Activated T-cell treated with anti-CD3 and anti-CD28 coated beads for 1 hour (primary cell): ENCODE measurements at places on chromosomes 3 and 15.
A peak's percentile ranks its signal among the peaks of the same experiment; 100 is the strongest.

GRCh38 chr3:193499136-193499770 is 55.4 kb downstream of the ATP13A4 start:
- no peak for DNase-seq

GRCh38 chr3:170584585-170585007 is 1.3 kb downstream of the SLC7A14 start:
- peak; percentile 26 for DNase-seq

DNA sequence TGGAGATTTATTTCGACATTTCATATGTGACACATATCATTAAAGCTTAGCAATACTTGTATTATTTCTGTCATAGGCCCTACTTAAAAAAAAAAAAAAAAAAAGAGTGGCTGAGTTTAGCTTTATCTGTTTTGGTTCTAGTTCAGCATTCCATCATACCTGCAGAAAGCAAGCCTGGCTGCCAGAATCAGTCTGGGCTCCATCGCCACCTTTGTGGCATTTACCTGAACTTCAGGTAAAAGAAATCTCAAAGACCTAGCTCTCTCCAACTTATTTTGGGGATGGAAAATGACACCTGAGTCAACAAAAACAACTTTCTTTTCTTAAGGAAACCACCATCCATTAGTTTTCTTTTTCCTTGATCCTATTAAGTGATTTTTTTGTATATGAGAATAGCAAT is 82.1 kb downstream of the NEK10 start:
- no peak for DNase-seq

DNA sequence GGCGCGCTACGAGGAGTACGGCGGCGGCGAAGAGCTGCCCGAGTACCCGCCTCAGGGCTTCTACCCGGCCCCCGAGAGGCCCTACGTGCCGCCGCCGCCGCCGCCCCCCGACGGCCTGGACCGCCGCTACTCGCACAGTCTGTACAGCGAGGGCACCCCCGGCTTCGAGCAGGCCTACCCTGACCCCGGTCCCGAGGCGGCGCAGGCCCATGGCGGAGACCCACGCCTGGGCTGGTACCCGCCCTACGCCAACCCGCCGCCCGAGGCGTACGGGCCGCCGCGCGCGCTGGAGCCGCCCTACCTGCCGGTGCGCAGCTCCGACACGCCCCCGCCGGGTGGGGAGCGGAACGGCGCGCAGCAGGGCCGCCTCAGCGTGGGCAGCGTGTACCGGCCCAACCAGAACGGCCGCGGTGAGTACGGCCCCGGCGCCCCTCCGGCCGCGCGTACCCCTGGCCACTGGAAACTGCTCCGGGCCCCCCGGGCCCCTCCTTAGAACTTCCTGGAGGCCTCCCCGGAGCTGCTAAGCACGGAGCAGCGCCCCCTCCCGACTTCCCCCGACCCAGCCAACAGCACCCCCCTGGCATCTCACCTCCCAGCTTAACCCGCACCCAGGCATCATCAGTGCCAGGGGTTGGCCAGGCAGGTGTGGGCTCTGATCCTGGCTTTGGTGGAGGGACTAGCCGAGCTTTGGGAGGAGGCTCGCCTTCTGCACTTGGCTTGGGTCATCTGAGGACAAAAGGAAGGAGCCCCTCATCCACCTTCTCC is 1.4 kb downstream of the LOXL1 start:
- DNase-seq = peak; percentile 68

DNA sequence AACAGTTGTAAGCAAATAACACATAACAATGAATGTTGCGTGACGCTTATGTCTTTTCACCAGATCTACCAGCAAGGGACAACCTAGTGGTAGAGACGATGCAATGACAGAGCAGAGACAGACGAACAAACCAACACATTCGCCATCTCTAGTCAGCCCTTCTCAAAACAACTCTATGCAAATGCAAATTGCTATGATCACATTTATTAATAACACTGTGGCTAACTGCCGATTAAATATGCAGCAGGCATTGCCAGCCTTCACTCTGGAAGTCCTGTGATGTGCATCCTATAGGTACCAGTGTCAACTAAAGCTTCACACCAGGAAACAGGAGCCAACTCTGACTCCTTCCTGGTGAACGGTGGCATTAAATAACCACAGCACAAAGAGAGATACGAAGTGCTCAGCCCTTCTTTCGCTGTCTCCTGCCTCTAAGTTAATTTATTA is 94.2 kb downstream of the FOXP1 start:
- no peak for DNase-seq

DNA sequence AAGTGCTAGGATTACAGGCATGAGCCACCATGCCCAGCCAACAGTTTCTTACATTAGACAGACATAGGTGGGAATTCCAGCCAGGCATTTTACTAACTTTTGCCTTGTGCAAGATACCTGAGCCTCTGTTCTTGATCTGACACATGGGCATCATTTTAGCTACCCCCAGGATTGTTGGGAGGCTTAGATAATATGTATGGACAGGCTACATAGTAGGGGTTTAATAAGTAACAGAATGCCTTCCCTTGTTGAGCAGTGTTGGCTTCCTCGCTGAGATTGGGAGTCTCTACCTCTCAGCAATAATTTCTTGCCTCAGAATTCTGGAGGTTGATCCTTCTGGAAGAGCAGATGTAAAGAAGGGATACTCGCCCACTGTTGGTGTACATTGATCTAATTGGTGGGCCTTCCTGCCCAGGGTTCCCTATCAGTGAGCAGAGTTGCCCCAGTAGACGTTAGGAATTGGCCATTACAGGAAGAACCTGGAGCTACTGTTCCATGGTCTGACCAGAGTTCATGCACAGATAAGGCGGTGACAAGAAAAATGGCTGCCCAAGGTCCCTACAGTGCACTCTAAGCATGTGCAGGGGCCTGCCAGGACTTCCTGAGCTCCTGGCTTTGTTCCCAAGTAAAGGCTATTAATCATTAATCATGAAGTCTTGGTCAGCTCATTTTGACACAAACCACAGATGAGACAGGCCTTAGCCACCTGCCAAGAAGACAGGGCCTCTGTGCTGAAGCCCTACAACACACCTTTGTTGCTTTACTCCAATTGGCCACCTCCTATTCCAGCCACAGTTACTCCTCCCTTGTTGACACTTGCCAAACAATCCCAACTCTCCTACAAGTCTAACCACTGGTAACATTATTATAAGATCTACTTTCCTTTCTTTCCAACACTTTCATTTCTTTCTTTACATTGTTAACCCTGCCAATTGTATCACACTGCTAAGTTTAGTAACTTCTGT is 5.0 kb upstream of the IL17RE start:
- no peak for DNase-seq

DNA sequence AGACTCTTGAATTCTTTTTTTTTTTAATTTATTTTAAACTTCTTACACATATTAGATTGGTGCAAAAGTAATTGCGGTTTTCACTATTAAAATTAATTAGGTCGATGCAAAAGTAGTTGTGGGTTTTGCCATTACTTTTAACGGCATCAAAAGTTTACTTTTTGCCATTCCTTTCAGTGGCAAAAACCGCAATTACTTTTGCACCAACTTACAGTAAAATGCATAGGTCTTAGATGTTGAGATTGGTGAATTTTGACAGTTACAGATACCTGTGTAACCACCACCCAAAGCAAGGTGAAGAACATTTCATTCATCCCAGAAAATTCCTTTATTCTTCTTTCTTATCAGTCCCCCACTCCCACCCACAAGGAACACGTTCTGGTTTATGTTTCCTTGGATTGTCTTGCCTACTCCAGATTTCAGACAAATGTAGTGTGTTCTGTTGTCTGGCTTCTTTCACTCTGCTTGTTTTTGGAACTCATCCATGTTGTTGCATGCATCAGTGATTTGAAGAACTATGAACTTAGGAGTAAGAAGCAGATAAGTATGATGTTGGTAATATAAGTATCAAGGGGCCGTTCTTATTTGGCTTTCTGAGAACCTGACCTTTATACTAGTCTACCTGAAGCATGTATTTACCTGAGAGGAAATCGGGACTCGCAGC is 198.4 kb upstream of the UBE2E1 start:
- no peak for DNase-seq

GRCh38 chr3:151278230-151278629 is at the start of gene P2RY14:
Gene P2RY14 (minus strand): TSS chr3:151278542. CDS start chr3:151214316, 64,226 bp downstream.
- DNase-seq = no peak

DNA sequence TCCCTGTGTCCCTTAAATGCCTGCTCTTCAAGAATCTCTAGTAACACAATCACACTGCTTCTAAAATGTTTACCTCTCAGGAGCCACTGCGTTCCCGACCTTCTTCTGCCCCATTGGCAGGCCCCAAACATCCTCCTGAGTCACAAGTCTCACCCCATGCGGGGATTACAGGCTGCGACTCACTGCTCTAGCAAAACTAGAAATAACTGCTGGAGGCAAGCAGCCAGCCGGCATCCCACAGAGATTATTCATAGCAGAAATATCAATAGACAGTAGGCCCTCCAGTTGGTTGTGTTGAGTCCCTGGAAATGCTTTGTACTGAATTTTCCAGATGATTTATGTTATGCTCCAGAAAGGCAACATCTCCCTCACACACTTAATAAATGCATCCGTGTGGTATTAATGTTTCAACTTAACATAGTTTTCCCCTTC is 64.8 kb downstream of the RFTN1 start:
- no peak for DNase-seq

DNA sequence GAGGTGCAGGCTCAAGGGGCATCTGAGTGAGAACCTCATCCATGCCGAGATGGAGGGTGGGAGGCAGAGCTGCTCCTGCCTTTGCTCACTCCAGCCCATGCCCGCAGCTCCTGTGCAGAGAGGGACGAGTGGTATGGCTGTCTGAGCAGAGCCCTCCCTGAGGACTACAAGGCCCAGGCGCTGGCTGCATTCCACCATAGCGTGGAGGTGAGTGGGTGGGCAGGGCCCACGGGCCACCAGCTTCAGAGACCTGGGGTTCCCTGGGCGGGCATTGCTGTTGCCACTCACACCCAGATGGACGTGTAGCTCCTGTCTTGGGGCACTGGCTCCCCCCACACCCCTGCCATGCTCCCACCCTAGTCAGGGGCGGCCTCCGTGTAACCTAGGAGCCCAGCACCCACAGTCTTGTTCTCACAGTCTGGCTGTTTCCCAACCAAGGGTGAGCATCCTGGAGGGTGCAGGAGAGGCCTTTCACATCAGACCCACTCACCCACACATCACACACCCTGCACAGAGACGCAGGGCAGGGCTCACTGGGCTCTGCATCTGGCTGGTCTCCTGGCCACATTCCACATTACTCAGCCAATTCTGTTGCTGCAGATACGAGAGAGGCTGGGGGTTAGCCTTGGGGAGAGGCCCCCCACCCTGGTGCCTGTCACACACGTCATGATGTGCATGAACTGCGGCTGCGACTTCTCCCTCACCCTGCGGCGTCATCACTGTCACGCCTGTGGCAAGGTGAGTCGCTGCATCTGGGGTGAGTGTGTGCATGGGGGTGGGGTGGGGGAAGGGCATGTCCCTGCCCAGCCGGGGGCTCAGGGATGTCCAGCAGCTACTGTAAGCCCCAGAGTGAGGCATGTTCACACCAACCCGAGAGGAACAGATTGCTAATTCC is 25.3 kb upstream of the NR2C2 start:
- DNase-seq = no peak

DNA sequence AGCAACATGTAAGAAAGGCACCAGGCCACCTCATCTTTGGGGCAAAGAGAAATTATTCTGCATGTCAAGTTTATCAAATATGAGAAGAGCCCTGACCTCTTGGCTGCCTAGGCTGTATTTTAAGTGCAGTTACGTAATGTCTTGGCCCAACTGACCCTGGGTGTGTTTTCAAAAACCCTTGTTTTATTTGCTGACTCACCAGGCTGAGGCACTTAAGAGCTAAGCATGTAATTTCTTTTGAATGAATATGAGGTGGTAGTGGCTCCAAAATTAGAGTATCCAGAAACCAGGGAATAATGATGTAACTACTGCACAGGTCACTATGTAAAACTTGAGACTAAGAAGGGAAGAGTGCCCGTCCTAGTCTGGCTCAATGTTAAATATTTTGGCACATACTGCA is 24.3 kb downstream of the PGPEP1L start:
- no peak for DNase-seq

DNA sequence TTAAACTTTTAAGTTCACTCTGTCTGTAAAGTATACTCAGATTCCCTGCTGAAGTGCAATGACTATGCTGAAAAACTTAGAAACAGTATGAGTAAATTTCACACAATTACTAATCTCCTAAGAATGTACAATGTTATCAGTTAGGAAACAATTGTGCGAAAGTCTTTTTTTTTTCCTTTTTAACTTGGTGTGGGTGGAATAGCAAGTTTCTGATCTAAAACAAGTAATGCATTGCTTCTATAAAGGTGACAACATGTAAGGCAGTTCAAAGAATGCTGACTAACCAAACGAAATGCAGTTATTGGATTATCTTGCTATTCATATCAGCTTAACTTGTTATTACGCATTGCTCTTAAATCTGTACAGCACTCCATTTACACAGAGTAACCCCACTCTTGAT is 19.3 kb upstream of the SLC12A8 start:
- no peak for DNase-seq

DNA sequence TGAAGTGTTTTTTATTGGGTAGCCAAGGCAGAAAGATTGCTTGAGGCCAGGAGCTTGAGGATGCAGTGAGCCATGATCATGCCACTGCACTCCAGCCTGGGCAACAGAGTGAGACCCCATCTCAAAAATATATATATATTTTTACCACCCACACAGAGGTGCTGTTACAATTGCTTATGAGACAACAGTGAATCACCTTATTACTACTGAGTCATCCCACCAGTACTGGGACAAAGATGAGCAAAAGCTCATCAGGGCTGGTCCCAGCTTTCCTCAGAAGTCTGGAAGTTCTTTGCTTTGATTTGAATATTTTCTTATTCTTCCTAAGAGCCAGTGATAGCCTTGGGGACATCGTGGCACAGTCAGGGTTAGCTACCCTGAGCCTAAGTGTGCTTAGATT is 207.7 kb downstream of the SOX2 start:
- no peak for DNase-seq

DNA sequence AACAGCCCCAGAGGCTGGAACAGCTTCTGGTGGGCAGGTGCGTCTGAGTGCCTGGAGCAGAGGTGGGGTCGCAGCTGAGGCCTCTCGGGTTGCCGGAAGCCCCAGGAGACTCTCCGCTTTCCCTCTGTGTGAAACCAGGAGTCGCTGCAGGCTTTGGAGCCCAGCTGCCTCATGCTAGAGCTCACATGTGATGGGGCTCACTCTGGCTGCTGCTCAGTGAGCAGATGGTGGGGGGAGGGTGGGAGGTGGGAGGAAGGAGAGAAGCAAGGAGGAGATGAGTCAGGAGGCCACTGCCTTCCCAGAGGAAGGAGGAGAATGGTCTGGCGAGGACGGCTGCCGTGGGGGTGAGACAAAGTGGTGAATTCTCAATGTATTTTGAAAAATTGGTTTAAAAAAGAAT is 290.1 kb upstream of the CHRNA7 start:
- no peak for DNase-seq
